ENCODE measurements at places on chromosomes 1 and 21.

DNA sequence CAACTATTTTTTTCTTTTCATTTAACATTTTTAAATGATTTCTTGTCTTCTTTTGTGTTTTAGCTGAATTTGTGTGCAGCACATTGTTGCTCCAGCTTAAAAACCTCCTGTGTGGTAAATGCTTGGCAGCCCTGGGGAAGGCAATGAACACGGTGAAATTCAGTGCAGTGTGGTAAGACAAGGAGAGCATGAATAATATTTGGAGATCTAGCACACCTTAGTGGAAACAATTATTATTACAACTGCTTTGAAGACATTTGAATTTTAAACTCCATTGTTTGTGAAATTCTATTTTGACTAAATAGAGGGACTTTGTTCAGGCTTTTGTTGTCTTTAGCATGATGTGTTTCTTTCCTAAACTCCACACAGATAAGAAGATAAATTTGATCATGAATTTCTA, 242.6 kb upstream of the CXADR start:
- peak; percentile 37 for DNase-seq

- peak; percentile 87 for DNase-seq
These were observed 72.6 kb upstream of the IPO9 start for GRCh38 chr1:201756406-201756805.

- no peak for DNase-seq
These were observed 8.4 kb downstream of the QSOX1 start for GRCh38 chr1:180163041-180163440.

GRCh38 chr1:97989094-97989680, 68.4 kb upstream of the DPYD start:
- DNase-seq, result peak; percentile 74

GRCh38 chr1:180555411-180555810, 3.4 kb upstream of the OVAAL start:
- no peak for DNase-seq

DNA sequence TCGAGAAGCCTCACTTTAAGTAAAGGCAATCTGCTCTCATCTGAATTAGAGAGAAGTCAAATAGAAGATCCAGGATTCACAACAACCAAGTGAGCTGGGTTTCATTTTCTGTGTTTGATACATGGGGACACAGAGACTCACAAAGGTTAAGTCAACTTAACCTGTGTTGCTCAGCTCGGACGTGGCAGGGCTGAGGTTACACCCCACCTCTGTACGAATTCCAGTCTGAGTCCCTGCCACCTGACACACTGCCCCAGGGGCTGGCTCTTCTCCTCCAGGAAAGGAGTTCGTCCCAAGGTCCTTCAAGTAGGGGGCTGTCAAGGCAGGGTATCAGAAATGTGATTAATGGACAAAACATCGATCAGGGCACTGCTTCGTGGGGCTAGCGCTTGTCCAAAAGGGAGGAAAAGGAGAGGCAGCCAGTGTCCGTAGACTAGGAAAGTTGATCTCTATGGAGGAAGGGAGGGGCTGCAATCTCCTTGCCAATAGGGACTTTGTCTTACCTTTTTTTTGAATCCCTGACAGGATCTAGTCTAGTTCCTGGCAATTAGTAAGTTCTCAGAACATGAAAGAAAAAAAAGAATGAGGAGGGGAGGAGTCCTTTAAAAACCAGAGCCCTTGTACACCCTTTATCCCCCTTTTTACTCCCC, 116.4 kb downstream of the CNIH3 start:
- DNase-seq, result no peak

DNA sequence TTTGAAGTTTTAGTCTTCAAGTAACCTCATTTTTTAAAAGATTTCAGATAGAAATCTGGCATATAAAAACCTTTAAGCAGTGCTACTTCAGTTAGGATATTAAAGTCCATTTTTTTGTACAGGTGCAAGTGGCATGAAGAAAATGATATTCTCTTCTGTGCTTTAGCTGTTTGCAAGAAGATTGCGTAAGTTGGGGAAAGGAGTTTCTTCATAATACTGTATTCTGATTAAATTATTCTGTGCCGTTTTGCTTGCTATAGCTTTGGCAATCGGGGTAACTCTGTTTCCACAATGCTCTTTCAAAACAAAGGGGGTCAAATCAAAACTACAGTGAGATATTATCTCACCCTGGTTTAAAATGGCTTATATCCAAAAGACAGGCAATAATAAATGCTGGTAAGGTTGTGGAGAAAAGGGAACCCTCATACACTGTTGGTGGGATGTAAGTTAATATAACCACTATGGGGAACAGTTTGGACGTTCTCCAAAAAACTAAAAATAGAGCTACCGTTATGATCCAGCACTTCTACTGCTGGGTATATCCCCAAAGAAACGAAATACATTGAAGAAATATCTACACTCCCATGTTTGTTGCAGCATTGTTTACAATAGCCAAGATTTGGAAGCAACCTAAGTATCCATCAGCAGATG, 27.1 kb downstream of the MAEL start:
- DNase-seq, result peak; percentile 7

Data from amniotic epithelial cell (primary cell).